Stimulated activated memory B cell treated with anti-CD40 and anti-IgM and Interleukin-4, amounts not matched to agents 10 μg/mL and 1 μg/mL and 100 μg/mL, for 72 hours (primary cell): ENCODE measurements at places on chromosomes 12 and 14.

DNA sequence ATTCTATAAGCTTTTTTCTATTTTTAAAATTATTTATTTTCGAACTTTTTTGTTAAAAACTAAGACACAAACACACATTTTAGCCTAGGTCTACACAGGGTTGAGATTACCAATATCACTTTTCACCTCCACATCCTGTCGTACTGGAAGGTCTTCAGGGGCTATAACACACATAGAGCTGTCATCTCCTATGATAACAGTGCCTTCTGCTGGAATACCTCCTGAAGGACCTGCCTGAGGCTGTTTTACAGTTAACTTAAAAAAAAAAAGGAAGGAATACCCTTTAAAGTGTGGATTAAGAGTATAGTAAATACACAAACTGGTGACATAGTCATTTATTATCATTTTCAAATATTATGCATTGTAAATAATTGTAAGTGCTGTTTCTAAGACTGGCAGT is 43.0 kb downstream of the RASSF8 start:
- no peak for ATAC-seq

DNA sequence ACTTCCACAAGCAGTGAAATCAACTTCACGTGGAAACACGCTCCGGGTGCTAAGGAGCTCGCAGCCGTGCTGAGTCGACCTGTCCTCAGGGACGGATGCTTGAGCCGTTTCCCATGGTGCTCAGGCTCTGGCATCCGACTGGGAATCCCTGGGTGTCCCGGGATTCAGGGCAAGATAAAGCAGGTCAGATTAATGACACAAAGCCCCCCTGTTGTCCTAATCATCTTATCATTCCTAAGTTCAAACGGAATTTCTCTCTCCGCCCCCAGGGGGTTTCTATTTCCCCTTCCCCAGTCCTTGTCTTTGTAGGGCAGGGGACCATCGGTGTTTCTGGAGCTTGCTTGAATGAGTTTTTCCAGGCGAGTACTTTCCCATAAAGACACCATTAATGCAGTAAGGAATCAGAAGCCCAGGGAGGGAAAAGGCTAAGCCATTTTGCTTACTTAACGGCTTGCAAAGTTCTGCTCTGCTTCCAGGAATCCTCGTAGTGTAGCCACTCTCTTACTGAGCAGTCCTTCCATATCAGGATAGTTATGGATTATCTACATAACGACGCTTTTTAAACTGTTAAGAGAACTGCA is 116.5 kb downstream of the TMEM132C start:
- ATAC-seq = no peak

DNA sequence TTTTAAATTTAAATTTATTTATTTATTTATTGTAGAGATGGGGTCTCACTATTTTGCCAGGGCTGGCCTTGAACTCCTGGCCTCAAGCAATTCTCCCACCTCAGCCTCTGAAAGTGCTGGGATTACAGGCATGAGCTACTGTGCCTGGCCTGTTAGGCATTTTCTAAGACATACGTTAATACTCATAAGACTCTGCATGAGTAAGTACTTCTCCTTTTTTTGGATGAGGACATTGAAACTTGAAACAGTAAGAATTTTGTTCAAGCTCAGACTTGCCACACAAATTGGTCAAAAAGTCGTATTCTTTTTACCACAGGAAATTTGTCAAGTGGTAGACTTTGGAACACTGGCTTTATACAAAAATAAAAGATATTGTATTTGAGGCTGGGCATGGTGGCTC is 187.4 kb upstream of the RASSF8 start:
- no peak for ATAC-seq

DNA sequence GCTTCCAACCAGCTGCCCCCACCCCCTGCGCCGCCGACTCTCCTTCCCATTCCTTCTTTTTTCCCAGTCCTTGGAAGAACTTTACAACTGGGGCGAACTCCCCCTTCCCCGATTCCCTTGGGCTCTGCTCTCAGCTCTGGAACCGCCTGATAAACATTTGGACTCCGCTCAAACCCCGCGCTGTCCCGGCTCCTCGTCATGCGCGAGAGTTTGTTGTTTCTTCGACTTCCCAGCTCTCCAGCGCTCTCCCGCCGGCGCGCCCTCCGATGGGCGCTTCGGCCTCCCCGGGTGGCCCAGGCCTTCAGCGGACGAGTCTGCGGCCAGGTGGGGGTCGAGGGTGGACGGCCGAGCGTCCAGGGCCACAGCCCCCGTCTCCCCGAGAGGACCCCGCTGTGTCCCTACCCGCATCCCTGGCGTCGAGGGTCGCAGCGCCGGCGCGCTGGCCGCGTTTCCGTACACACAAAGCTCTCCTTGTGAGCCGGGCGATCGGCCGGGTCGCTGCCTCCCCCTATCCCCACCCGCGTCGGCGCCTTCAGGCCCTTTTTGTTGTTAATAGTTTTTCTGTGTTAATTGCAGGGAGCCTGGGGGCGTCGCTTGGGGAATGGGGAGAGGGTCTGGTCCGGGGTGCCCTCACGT is 847 bp downstream of the MMP14 start:
- peak; percentile 35 for ATAC-seq

- ATAC-seq = peak; percentile 63
These were observed 34.8 kb downstream of the ASCL1 start for GRCh38 chr12:102992297-102992696.

DNA sequence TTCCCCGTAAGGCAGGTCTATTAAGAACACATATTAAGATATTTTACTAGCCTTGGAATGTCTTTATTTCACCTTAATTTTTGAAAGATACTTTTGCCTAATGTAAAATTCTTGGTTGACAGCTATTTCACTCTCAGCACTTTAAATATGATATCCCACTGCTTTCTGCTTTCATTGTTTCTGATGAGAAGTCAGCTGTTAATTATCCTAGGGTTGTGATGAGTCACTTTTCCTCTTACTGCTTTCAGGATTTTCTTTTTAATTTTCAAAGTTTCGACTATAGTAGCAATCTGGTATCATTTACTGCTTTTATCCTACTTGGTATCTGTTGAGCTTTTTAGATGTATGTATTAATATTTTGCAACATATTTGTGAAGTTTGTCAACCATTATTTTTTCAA is 578.9 kb upstream of the ATP2B1 start:
- no peak for ATAC-seq

DNA sequence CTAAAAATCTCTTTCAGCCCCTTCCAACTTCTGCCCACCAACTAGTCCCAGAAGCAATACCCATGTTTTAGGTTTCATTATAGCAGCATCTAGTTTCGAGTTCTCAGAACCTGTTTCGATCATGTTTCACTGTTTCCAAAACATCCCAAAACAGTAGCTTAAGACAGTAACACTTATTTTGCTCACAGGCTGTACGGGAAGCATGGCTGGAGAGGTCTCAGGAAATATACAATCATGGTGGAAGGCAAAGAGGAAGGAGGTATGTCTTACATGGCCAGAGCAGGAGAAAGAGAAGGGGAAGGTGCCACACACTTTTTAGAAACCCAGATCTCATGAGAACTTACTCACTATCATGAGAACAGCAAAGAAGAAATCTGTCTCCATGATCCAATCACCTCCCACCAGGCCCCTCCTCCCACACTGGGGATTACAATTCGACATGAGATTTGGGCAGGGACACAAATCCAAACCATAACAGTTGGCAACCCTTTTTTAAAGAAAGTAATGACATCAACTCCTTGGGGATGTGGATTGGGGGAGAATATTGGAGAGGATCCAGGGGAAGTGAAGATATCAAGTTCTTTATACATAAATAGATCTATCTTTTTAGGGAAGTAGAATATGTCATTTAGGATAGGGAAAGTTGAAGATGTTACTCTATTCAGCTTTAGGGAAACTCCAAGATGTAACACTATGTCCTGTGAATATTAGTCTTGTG is 269.9 kb upstream of the PLEKHG7 start:
- peak; percentile 60 for ATAC-seq

- ATAC-seq = no peak
These were observed 46.2 kb downstream of the DPF3 start for GRCh38 chr14:72847721-72848120.

DNA sequence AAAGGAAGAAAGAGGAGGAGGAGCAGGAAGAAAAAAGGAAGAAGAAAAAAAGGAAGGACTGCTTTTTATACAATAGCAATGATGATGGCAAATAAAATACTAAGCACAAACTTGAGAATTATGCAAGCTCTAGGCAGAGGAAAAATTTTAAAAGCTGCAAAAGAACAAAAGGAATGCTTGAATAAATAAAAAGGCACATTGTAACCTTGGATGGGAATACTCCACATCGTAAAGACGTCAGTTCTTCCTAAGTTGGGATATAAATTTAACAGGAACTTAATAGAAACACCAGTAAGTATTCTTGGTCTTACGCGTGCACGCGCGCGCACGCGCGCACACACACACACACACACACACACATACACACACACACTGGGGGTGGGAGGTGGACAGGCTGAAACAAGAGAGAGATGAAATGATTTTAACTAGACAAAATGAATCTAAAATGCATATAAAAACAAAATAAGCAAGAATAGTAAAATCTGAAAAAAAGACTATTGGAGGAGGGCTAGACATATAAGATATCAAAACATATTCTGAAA is 43.0 kb downstream of the SERPINA3 start:
- no peak for ATAC-seq

GRCh38 chr12:95218150-95219133 is 835 bp downstream of the VEZT start:
- ATAC-seq = peak; percentile 22

- no peak for ATAC-seq
These were observed 9.3 kb upstream of the PPP4R3A start for GRCh38 chr14:91519239-91520036.

- ATAC-seq = no peak
These were observed 3.1 kb upstream of the BORCS5 start for GRCh38 chr12:12353807-12354206.

DNA sequence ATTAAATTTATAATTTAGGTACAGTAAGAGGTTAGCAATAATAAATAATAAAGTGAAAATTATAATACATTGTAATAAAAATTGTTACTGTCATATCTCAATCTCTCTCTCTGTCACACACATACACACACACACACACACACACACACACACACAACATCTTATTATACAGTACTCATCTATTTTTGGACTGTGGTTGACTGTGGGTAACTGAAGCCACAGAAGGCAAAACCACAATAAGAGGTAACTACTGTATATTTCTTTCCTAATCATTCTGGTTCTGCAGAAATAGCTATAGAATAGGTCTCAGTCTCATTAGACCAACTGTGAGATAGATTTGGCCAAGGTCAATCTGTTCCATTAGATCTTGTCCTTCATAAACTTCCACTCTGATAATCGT is 33.1 kb upstream of the PTPRO start:
- no peak for ATAC-seq

GRCh38 chr12:125304029-125304428 is 238.8 kb downstream of the AACS start:
- no peak for ATAC-seq

DNA sequence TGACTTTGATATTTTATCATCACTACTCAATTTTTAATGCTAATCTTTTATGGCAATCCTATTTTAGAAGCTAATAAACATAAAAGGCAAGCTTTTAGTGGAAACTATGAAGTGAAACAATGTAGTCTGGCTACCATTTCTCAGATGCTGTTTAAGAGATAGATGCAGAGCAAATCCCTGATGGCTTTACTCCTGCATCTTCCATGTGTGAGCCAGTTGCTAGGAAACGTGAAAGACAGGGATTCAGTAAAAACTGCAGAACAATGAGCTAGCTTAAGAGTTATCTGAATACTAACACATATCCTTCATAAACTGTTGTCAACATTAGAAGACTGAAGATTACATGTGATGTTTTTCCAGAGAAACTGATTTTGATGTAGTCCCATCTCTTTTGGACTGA is 112.6 kb downstream of the SLC2A13 start:
- ATAC-seq = no peak

DNA sequence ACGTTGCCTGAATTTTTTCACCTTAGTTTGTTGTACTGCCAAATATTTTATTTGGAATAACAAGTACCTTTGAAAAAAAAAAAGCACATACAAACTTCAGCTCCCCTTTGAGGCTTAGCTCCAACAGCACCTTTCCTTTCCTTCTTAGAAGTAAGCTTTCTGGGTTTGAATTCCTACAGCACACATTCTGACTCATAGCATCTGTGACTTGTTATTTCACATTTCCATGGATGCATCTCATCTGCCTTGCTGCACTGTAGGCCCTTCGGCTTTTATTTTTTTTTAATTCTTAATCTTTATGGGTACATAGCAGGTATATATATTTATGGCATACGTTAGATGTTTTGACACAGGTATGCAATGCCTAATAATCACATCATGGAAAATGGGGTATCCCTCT is 7.2 kb downstream of the LGALS3 start:
- no peak for ATAC-seq

DNA sequence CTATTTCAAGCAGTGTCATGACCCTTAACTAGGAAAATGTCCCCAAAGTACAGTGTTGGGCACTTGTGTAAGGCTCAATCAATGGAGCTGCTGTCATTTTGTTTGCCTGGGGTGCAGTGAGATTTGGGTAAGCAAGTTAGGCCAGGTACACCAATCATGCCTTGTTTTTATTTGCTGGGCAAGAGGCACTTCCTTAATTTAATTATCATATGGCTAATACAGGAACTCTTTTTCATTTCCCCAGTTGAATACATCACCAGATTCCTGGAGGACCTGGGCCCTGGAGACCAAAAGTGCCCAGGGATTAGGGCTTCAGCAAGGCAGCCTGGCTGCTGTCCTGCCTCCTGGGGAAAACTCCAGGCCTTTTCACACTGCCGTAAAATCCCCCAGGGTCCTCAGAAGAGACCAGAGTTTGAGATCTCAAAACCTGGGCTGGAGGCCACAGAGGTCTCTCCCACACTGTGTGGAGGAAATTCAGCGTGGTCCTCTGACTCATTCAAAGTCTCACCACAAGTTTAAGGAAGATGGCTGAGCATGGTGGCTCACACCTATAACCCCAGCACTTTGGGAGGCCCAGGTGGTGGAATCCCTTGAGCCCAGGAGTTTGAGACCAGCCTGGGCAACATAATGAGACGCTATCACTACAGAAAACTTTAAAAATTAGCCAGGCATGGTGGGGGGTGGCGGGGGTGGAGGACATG is 28.4 kb upstream of the FOXN3 start:
- peak; percentile 70 for ATAC-seq

GRCh38 chr14:23055621-23056144 is 1.6 kb downstream of the CDH24 start:
- no peak for ATAC-seq

DNA sequence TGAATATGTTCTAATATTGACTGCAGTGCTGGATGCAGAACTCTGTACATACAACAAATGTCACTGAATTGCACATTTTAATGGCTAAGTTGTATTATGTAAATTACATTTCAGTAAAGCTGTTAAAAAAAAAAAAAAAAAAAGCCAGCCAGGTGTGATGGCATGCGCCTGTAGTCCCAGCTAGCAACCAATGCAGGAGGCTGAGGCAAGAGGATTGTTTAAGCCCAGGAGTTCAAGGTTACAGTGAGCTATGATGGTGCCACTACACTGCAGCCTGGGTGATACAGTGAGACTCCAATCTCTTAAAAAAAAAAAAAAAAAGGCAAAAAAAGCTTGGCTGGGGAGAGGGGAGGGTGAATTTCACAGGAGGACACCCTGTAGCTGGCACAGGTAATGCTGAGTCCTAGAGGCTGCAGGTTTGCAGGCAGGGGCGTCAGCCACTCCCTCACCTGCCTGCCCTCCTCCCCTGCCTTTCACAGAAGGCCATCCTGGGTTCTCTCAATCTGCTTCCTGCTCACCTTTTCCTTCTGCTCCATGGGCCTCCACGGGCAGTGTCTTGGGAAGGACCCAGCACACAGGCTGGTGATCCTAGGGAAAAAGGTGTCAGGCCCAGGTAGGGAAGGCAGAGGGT is 40.7 kb downstream of the TESC start:
- no peak for ATAC-seq
